ENCODE measurements at places on chromosomes 7 and 10. TPM values are rescaled to one million over a fixed set of nuclear protein-coding genes. Genes with fewer than 3 reads are reported as not detected.
A peak's percentile ranks its signal among the peaks of the same experiment; 100 is the strongest.

FBXL13 gene
- total RNA-seq, result 0.08 TPM

- DNase-seq, result peak; percentile 99
These were observed at the start of gene HOXA5 for GRCh38 chr7:27143023-27143949. HOXA5 (minus strand) TSS chr7:27143681; CDS start chr7:27143607, 74 bp downstream.

- DNase-seq, result no peak
These were observed 758.6 kb upstream of the KCND2 start for GRCh38 chr7:119514326-119514725.

DNA sequence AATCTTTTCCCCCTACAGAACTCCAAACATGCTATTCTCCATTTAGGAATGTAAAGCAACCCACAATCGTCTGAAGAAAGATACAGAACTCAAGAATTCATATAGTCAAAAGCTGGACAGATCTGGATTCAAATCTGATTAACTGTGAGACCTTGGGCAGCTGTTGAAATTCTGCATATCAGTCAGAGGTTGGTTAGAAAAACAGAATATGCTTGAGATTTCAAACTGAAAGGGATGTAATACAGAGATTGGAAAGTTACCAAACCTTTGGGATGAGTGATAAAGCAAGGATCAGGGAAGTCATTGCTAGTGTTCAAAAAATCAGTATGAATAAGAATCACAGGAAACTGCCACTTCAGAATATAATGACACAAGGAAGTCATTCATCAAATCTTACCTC lies 406.6 kb downstream of the HTR7 start:
- DNase-seq, result no peak

GRCh38 chr7:11548532-11548931 lies 283.5 kb downstream of the THSD7A start:
- DNase-seq, result peak; percentile 40

All from H4 (cell line).